ENCODE measurements at places on chromosomes 1 and 21.

GRCh38 chr1:154145986-154146385, 8.9 kb downstream of the NUP210L start:
- no peak for DNase-seq

- no peak for DNase-seq
Measured at GRCh38 chr1:51314974-51315373, 15.4 kb downstream of the TTC39A start.

- DNase-seq = peak; percentile 49
Measured at GRCh38 chr1:117534995-117535467, 70.8 kb upstream of the TENT5C start.

- no peak for DNase-seq
Measured at GRCh38 chr1:162905174-162906158, 44.5 kb upstream of the CCDC190 start.

- no peak for DNase-seq
Measured at GRCh38 chr21:45319461-45320211, 31.9 kb upstream of the POFUT2 start.

DNA sequence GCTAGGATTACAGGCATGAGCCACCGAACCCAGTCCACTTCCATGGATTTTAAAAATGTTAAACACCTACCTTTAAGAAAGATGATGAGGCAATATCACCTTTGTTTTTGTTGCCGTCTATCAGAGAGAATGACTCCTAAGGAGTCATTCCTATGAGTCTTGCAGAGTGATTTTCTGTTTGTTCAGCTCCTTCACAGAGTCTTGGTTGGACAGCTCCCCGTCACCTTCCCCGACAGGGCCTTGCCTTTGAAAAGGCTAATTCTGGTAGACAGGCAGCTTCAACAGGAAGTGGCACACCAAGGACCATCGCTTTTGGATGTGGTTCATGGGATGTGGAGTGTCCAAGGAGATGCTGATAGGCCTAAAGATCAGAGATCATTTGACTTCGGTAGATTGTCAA, 17.5 kb downstream of the ZBTB18 start:
- no peak for DNase-seq

DNA sequence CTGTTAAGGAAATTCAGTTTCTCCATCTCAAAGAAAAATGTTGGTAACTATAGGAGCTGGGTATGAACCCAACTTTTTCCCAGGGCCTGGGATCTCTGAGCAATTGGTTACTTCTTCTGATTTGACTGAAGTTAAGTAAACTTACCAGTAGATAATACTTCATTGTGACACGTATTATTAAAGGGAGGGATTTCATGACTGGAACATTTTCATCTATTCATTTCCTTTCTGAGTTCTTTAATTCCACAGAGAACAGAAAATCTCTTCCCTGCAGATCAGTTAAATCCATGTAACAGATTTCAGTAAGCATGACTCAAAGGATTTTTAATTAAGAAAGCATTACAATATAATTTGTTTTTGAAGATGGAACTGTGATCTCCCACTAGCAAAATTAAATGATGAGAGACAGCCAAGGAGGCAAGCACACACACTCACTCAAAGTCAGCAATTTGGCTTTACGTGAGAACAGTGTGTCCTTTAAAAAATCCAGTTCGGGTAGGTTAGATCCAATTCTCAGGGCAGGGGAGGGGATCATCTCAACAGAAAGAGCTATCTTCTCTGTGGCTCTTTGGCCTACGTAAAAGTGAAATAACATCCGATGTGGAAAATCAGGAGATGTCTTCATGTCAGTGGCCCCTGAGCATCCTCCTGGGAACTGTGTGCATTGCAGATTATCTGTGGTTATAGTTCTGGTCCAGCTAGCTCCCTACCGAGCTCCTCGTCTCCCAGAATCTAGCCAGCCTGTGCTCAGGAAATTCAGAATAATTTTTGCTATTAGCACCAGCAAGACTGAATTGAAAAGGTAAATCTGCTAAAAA, 10.8 kb upstream of the MYOC start:
- no peak for DNase-seq

DNA sequence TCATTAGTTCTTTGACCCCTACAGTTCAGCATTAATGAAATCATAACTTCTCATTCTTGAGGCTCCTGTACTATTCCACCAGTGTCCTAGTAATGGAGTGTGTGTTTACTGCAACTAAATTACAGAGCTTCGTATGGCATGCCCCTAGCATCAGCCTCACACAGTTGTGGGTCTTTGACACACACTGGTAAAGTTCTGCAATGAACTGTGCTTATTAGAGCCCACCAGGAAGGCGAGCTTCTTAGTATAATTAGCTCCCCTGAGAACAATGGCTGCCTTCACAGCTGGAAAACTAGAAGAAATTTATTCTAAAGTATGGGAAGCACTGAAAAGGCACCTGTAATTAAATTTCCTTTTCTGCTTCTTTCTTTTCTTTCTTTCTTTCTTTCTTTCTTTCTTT, 251.1 kb upstream of the RGS18 start:
- no peak for DNase-seq
